Cardiac septum (tissue), 1 donor: ENCODE measurements at places on chromosomes 6 and 20. TPM values are rescaled to one million over a fixed set of nuclear protein-coding genes. Genes with fewer than 3 reads are reported as not detected.
A peak's percentile ranks its signal among the peaks of the same experiment; 100 is the strongest.

DNA sequence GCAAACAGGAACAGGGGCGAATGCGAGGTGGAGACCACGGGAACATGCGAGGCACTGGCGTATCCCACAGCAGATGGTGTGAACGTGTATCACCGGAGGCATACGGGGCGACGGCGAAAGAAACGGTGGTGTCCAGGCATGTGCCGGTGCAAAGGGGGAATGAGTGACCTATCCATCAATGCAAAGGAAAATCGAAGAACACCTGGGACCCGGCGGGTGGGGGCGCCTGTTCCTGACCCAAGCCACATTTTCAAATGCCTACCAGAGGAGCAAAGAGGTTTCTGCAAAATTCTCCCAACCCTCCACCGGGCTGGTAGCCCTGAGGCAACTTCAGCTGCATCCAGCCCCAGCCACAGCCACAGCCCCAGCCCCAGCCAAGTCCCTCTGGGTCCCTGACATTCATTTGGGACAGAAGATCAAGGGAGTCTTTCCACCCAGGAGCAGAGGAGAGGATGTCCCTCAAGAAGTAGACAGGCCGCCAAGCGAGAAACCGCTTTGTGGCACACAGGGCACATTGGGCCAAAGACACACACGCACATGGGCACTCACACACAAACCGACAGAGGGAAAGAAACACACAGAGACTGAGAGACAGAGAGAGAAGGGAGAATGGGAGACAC is 164.0 kb upstream of the ZNF337 start:
- no peak for DNase-seq

DNA sequence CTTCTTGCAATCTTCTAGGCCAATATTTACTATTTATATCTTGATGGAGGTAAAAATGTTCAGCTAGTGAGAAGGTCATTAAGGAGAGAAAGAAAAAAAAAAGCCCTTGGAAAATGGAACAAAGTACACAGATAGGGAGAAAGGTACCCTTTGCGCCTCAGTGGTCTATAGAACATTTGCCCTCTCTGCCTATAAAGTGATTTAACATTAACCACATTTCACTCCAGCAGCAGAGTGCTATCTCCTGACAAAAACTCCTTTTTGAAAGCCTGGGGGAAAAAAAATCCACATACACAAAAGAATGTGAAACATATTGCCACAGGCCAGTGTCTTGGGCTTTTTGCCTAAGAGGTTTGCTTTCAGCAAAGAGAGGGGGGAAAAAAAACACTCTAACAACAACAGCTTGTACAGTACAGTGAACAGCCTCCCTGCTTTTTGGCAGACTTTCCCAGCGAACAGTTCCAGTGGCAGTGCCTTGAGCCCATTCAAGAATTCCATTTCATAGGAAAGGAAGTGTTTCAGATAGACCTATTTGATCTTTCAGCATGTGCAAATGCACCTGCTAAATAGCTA is 695 bp downstream of the ARHGAP18 start:
- DNase-seq = no peak

GRCh38 chr6:8651998-8652397 is 216.7 kb upstream of the SLC35B3 start:
- DNase-seq = no peak

DNA sequence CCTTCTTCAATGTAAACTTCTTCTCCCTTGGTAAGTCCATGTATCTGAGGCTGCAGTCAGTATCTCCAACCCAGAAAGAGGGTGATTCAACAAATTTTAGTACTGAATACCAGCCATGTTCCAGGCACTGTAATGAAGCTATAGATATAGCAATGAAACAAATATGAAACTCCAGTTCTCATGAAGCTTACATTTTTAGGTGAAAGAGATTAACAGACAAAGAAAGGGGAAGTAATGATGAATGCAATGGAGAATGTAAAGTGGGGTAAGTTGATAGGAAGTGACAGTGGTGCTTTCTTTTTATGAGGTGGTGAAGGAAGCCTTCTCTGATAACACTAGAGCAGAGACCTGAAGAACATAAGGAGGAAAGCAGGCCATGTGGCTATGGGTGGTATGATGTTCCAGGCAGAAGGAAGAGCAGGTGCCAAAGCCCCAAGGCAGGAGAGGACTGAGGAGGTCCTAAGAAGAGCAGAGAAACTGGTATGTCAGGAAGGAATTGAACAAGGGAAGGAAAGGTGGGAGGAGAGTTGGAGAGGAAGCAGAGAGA is 143.6 kb downstream of the TFAP2B start:
- no peak for DNase-seq

DNA sequence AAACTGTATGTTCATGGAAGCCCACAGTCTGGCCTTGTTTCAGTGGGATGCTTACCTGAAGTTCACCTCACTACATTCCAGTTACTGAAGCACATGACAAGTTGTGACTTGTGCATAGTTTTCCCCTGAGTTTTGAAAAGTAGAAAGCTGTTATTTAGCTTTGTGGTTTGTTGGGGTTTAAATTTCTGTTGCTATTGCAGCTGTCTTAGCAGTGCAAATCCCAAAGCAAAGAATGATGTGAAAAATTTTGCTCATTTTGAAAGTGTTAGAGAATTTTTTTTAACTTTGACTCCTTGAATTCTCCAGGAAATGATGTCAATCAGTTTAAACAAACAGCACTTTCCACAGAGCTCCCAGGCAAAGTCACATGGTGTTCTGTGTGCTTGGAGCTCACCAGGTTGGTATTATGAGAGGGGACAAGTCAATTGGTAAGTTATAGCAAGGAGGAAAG is 268.4 kb downstream of the ADGRG6 start:
- no peak for DNase-seq

GRCh38 chr6:169142538-169142844 is 111.2 kb downstream of the THBS2 start:
- DNase-seq = no peak

GRCh38 chr6:6885521-6886170 is 222.1 kb upstream of the RREB1 start:
- DNase-seq = peak; percentile 91

DNA sequence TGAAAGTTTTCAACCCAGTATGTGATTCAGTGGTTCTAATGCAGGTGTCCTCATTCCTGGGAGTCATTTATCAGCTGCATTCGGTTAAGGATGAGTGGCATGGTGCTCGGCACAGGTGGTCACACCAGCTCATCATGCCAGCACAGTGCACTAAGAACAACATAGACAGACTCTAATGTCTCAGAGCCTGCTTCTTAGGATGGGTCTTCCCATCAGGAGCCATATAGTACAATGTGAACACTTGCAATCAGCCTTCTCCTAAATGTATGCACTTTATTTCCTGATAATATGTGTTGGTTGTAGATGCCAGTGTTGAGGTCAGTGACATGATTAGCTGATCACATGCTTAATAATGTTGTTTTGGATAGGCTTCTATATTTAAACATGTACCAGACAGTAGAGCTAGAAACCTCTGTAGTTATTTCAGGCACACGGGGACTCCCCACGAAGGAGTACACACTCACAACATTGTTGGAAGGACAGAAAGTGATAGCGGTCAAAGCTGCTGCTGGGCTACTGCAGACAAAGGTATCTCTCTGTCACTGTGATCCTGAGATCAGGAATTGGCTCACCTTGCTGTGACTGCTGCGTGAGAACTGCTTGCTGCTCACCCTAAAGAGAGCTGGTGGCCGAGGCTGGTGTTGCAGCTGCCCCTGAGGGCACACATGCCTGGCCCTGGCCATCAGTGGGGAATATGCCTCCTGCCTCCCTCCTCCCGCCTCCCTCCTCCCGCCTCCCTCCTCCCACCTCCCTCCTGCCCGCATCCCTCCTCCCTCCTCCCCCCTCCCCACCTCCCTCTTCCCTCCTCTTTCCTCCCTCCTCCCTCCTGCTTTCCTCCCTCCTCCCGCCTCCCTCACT is 195.4 kb downstream of the SMOC2 start:
- DNase-seq = no peak

- DNase-seq = no peak
Observed at GRCh38 chr20:44746367-44747165, 901 bp downstream of the KCNK15 start.

GRCh38 chr20:56987986-56988385 is 278.5 kb downstream of the BMP7 start:
- no peak for DNase-seq

DNA sequence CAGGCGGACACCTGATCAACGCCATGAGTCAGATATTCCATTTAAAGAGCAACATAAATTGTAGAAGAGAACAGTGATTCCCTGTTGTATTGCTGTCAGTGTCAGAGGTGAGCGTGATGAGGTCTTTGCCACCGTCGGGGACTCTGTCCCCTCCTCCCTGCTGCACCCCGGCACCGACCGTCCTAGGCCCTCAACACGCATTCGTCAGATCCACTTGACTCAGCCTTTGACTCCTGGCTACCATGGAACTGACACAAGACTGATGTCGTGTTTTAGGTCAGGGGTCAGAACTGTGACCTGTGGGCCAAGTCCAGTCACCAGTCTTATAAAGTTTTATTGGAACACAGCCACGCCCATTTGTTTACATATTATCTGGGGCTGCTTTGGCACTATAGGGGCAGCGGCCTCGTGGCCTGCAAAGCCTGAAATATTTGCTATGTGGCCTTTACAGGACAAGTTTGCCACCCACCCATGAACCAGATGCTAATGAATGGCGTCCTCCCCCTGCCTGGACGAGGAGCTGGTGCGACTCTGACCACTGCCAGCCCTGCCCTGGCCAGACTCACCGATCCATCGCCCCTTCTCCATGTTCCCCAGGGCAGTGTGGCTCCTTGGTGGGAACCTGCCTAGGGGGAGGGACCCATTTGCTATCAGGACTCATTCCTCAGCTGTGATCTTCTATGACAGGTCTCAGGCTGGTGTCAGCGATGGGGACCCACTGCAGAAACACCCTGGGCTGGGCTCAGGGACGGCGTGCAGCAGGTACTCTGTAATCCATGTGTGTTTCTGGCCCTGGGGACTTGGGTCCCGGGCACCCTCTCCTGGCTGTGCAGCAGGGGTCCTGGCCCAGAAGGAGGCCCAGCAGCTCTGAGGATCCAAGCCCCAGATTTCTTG is 37.5 kb upstream of the PHACTR3 start:
- no peak for DNase-seq

DNA sequence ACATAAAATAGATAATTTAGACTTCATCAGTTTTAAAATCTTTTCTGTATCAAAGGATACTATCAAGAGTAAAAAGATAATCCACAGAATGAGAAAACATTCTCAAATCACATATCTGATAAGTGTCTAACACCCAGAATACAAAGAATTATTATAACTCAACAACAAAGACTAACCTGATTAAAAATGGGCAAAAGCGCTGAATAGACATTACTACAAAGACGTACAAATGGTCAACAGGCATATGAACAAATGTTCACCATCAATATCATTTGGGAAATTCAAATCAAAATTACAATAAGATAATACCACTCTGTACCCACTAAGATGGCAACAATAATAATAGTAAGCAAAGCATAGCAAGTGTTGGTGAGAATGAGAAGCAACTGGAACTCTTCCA is 503.8 kb downstream of the CDH26 start:
- no peak for DNase-seq

- no peak for DNase-seq
Observed at GRCh38 chr6:142357879-142358278, 56.1 kb downstream of the ADGRG6 start.

DNA sequence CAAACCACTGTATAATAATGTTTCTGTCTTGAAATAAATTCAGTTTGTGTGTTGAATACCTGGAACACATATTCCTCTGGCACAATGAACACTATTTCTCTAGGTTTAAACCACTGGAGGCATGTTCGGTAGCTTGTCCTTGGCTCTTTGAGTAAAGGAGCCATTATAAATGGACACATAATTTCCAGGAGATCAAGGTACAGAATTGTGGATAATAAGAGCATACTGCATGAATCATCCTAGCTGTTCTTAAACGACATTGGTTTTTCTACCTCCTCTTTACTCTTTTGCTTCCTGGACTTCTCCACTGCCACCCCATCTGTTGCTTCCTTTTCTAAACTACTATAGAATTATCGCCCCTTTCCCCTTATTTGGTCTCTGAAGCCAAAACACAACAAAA is 1.2 kb downstream of the CENPW start:
- no peak for DNase-seq

DNA sequence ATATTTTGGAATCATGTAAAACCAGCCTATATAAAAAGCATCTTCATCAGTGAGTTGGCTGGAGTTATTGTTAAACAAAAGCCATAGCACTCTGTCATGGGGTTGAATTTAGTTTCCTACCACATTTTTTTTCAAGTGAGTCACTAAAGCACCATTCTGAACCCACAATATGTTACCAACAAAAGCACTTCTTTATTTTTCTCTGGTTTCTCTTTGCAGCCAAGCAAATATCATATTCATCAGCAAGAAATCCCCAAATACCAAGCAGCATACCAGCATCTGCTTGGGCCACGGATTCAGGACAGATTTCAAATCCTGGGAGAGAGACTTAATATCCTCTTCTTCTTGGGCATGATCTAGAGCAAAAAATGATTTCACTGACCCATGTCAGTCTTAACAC is 441.4 kb downstream of the BCKDHB start:
- no peak for DNase-seq

- no peak for DNase-seq
Observed at GRCh38 chr6:10030942-10031537, 383.8 kb downstream of the TFAP2A start.

Gene CTCFL
- not detected for total RNA-seq

Gene UCKL1
- 43.2 TPM for total RNA-seq

Gene MMP24
- 0.40 TPM for total RNA-seq

Gene OR2H1
- not detected for total RNA-seq

Gene PSORS1C1
- 3.9 TPM for total RNA-seq

Gene KHDRBS2
- total RNA-seq = 0.16 TPM
